ENCODE measurements at places on chromosomes 2 and 18.
A peak's percentile ranks its signal among the peaks of the same experiment; 100 is the strongest.

DNA sequence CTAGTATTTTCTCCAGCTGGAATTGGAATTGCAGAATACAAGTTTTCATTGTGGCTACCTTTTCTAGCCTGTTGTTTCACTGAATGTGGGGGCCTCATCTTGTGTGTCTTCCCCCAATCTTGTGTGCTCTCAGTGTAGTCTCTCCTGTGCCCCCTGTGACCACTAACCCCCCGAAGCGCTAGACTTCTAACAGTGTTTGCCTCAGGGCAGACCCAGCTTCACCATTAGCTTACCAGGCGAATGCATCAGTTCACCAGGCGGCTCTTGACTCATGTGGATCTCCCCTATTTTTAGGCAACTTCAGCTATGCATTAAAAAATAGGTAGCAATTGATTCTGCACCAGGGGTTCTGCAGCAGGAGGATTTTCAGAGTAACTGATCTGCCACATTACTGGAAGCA, 376.2 kb upstream of the MEIS1 start:
- no peak for DNase-seq

DNA sequence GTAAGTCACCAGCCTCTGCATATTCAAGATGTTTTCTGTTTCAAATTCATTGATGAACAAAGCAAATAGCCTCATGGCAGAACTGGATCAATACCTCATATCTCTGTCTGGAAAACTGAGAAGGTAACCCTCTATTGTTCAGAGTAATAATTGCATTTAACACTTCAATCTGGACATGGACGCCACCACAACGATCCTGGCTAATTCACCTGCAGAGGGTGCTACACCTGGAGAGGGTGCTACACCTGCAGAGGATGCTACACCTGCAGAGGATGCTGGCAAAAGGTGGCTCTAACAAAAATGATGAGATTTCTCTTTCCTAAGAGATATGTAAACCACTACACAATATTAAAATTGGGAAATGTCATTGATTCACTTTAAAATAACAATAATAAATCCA, 183.1 kb upstream of the HNRNPA3 start:
- peak; percentile 0 for DNase-seq

DNA sequence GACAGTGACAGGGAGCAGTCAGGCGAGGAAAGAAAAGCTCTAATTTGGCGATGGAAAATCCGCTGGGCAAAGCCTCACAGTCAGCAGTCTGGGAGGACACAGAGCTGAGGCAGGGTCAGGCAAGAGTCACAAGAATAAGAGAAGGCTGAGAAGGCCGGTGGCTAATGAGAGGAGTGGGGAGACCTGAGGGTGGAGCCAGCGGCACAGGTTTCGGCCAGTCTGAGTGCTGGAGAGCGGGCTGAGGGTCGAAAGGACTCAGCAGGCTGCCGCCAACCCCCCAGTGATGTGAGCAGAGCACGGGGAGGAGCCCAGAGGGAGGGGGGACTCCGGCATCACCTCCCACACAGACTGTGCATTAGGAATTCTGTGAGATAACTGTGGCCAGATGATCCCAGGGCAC, 500.6 kb upstream of the MYT1L start:
- DNase-seq, result no peak

- no peak for DNase-seq
Measured at GRCh38 chr2:57859755-57860154, 186.9 kb upstream of the VRK2 start.

DNA sequence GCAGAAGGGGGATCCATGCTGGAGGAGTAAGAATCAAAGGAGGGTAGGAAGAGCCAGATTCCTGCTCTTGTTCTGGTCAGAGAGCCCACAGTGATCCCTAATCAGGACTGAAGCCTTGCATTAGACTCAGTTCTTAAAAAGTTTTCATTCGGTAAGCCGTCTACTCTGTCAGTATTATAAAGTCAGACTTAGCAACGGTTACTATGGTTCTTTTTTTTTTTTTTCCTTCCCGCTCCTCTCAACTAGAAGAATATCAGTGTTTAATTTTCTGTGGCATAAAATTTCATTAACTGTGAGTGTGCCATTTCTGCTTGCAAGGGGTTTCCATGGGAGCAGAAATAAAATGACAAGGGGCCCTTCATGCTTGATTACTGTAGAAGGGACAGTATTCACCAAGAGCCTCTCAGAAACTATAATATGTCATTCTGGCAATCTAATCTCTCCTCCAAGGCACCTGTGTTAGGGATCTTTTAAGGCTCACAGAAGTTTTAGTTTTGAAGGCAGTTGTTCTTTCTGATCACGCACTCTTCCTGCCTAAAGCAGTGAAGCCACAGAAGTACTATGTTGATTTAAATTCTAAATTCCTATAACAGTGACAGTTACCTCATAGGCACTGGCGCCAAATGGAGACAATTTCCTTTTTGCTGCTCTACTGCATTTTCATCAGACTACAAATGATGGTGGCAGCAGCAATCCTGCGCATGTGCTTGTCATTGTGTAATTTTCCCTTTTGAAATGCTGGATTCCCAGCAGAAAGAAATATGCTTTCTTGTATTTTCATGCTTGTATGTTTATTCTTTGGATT, 57.0 kb downstream of the OSBPL6 start:
- DNase-seq, result no peak

- peak; percentile 57 for DNase-seq
Measured at GRCh38 chr18:48833701-48834412, 116.9 kb downstream of the SMAD7 start.

DNA sequence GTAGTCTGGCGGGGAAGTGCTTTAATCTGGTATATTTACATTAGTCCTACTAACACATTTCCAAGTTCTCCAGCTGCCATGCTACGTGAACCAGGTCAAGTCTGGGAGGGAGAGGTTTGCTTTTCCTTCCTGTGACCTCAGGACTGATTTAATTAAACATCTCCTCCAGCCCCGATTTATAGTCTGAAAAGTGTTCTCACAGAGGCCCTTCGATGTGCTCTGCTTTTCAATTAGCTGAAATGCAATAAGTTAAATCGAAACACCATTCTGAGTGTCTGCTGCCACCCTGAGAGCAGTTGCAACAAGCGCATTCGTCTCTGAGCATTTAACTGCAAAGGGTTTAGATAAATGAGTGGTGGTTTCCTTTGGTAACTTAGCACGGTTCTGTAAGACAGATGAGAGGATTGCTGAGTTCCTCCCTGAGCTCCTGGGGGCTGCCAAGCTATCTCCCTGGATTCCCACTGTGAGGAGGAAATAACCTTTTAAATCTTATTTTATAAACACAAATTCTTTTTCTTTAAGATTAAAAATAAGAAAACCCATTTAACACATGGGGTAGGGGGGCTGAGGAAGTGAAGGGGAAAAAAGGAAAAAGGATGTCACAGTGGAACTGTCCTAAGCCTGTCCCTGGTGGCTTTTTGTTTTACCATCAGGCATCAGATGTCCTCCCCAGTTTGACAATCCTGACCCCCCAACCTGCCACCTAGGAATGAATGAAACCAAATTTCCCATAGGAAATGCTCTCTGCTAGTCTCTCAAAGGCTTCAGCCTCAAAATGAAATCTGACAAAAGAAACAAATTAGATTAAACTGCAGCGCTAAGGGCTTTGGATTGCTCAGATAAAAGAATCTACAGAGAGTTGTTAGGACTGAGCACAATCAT, 56.5 kb upstream of the CREB1 start:
- peak; percentile 76 for DNase-seq

DNA sequence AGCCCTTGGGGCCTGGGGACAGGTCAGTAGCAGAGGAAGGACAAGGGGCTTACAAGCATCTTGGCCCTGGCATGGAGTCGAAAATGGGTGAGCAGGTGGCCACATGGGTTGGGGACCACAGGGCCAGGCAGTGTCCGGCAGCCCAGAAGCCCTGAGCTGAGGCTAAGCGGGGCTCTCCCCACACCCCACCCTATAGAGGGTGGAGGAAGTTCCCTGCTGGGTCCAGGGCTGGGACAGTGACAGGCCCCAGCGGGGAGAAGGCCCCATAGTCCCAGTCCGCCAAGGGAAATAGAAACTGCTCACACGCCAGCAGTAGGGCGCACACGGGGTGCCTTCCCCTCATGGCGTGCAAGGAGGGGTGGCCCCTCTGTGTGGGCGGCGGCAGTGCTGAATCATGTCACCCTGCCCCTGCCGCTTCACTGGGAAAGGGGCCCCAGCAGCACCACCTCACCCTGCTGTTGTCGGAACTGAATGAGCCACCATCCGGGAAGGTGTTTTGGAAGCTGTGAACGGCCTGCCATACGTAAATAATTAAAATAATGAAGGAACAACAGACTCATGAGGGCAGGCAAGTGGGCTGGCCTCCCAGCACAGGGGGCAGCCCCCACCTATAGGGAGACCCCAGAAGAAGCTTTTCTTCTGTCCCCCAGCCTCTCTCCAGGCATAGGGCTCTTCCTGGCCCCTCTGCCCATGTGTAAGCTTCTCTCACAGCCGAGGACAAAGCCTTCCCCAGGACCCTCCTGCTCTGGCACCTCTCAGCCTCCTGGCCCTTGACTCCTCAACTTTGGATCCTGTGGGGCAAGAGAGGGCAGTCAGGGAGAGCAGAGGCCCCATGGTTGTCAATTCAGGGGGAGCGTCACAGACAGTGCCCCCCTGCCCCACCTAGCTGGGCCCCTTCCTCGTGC, 12.7 kb upstream of the DUSP2 start:
- no peak for DNase-seq

DNA sequence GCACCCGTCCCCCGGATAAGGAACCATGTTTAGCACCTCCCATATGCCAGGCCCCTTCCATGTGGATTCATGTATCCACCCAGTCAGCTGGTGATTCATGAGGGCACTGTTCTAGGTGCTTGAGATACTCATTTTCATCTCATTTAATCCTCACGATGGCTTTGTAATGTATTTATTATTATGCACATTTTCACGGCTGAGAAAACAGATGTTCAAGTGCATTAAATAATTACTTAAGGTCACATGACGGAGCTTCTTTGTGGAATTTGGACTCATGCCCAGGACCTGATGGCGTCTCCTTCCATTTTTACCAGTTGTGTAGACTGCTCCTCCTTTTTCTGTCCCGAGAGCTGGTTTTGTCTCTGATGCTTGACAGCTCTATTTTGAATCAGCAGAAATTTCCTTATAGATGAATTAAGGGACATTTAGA, 72.2 kb upstream of the RBM44 start:
- peak; percentile 82 for DNase-seq

DNA sequence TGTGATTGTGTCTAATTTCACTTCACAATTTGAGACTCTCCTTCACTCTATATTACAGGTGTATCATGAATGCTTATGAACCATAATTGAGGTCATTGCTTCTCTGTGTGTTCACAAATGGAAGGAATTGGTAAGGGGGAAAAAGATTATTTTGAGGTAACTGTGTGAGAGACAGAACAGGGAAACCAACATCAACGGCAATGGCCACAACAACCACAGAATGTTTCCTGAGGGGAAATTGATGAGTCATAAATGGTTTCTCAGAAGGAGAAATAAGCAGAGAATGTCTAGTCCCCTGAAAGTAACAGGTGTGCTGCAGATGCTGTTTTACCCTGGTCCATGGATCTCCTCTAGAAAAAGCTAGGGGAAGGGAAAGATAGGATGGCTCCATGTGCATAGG, 361.2 kb upstream of the GALNT5 start:
- DNase-seq, result no peak

GRCh38 chr2:212176151-212176550, 362.5 kb downstream of the ERBB4 start:
- no peak for DNase-seq

DNA sequence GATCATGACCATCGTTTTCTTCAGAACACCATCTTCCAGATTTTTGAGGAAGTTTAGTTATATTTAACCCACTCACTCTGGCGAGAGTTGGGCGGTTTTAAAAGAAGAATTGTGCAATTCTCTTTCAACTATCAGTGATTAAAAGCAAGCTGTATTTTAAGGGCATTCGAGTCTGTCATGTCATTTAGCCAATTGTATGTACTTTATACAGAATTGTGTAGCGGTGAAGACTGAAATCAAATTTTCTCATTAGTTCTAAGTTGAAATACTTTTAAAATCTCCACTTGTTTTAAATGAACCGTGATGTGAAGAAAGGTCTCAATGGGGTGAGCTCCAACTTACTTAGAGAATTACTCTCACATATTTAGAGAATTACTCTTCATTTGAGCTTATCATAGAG, 214.6 kb upstream of the DTNA start:
- peak; percentile 2 for DNase-seq

GRCh38 chr2:238478216-238478615, 51.5 kb downstream of the ASB1 start:
- DNase-seq, result no peak

- DNase-seq, result no peak
Measured at GRCh38 chr2:127969446-127969845, 58.4 kb downstream of the SAP130 start.

DNA sequence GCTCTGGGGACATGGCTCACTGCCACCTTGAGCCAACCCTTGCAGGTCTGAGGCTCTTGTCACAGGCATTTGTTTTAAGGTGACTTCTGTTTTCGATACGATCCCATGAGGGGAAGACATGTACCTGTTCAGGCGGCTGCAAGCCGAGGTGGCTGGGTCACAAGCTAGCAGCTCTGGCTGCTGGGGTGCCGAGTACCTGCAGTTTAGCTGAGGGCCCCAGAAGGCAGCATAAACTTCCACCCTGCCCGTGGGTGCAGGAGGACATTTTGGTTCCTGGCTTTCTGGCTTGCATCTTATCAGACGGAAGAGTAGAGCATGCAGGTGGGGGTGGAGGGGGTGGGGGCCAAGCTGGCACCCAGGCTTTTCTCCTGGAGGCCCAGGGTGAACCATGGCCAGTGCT, 28.4 kb downstream of the COA5 start:
- no peak for DNase-seq

GRCh38 chr2:98564541-98565132, 43.7 kb downstream of the COA5 start:
- DNase-seq, result no peak

DNA sequence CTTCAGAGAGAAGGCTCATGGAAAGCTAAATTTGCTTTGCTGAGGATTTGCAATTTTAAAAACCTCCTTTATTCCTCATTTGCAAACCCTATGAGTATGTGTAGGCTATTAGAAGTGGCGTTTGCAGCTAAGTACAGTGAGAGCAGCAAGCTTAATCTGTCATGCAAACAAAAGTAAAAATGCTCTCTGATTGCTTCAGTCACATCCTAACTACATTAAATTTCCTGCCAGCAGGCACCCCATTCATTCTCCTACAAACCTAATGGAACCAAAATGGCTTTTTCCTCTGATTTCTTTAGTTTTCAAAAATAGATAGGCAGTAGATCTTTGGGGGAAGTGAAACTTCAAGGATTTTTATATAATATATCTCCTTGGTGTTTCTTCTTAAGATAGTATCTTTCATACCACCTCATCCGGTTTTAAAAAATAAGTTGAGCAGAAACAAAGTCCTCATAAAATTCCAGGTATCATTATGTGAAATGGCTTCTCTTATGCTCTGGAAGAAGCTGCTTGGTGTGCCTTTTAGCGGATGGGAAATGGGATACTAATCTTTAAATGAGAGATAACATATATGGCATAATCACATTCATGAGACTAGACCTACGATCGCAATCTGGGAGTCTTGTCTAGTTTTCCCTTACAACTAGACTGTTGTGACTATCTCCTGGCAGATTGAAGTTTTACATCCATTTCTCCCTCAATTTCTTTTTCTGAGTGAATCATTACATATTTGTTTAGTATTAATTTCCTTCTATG, 49.1 kb downstream of the CLIP4 start:
- DNase-seq, result no peak
